ENCODE measurements at places on chromosomes 3 and 15. TPM values are rescaled to one million over a fixed set of nuclear protein-coding genes. Genes with fewer than 3 reads are reported as not detected.

Gene P2RY13
- total RNA-seq = not detected

GRCh38 chr3:188904670-188905069 lies 267.1 kb upstream of the TPRG1 start:
- DNase-seq = no peak

DNA sequence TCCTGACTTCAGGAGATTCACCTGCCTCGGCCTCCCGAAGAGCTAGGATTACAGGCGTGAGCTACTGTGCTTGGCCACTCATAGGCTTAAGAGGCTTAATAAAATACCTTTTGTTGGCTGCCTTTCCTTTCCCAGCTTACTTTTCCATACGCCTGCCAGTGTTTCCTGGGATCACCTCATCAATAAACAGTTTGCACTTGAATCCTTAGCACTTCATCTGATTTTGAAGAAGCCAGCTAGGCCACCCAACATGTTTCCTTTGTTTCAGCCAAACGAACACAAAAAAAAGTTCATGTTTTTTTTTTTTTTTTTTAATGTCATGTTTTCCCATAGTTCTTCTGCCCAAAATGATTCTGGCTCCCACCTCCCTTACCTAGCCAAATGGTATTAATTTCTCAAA lies 92.3 kb downstream of the RAP2B start:
- no peak for DNase-seq

DNA sequence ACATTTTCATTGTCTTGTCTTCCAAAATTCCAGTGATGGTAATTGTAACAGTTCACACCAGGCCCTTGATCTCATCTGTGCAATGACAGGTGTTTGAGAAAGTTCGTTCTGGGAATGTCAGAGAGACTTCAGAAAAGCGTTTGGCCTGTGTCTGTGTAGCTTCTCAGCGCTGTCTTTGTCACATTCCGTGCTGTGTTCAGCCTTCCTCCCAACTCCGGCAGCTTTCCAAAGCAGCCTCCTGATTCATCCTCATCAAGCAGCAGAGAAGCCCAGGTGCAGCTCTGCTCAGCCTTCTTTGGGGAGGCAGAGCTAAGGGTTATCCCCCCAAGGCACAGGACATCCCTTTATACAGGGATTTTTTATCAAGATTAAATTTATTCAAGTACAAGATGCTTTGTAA lies 494.0 kb upstream of the SUCLG2 start:
- DNase-seq = no peak

- DNase-seq = no peak
Measured at GRCh38 chr3:169964176-169964575, 2.4 kb upstream of the SEC62 start.

GRCh38 chr15:100779331-100780207 lies 100.1 kb upstream of the ALDH1A3 start:
- no peak for DNase-seq

GRCh38 chr3:50203113-50203808 lies 1.8 kb upstream of the SLC38A3 start:
- no peak for DNase-seq

Gene IQCH
- total RNA-seq = 4.6 TPM

Gene LINGO1
- total RNA-seq = 15.6 TPM

Gene RASGRP1
- 1.6 TPM for total RNA-seq

Gene PLCH1
- 3.8 TPM for total RNA-seq

GRCh38 chr3:26625187-26625586 lies 2.6 kb downstream of the LRRC3B start:
- DNase-seq = no peak

DNA sequence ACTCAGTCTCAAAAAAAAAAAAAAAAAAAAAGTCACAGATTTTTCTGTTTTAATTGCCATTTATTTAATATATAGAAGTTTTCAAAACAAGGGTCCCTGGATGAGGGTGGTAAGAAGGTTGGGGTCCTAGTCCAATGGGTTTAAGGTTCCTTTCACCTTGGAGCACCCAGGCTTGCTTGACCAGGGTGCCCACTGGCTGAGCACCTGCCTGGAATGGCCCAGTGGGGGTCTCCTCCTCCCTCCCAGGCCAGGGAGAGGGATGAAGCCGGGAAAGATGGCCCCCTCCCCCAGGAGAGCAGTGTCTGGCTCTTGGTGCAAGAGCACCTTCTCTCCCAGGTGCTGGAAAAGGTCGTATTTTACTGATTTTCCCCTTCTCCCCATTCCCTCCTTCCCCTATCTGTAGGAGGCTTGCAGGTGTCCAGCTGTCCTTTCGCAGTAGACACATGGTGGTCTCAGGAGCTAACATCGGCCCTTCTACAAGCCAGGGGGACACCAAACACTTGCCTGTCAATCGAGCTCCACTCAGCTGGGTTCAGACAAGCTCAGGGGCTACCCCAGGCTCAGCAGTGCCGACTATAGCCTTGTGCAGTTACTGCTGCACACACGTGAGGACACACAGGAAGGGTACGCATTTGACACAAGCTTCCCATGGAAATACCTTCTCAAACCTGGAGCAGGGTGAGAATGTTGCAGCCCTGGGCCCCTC lies 112.3 kb upstream of the KLF13 start:
- no peak for DNase-seq

- DNase-seq = no peak
Measured at GRCh38 chr3:53795789-53796560, 50.2 kb downstream of the CHDH start.

Gene RPP25
- total RNA-seq = 5.9 TPM

Data from HCT116 (cell line).